A673 (cell line): ENCODE measurements at places on chromosomes 3 and 15. TPM values are rescaled to one million over a fixed set of nuclear protein-coding genes. Genes with fewer than 3 reads are reported as not detected.

Gene SV2B
- 3.5 and 3.9 TPM in 2 replicates for total RNA-seq

Gene FGF7
- total RNA-seq: not detected in 2 replicates

DNA sequence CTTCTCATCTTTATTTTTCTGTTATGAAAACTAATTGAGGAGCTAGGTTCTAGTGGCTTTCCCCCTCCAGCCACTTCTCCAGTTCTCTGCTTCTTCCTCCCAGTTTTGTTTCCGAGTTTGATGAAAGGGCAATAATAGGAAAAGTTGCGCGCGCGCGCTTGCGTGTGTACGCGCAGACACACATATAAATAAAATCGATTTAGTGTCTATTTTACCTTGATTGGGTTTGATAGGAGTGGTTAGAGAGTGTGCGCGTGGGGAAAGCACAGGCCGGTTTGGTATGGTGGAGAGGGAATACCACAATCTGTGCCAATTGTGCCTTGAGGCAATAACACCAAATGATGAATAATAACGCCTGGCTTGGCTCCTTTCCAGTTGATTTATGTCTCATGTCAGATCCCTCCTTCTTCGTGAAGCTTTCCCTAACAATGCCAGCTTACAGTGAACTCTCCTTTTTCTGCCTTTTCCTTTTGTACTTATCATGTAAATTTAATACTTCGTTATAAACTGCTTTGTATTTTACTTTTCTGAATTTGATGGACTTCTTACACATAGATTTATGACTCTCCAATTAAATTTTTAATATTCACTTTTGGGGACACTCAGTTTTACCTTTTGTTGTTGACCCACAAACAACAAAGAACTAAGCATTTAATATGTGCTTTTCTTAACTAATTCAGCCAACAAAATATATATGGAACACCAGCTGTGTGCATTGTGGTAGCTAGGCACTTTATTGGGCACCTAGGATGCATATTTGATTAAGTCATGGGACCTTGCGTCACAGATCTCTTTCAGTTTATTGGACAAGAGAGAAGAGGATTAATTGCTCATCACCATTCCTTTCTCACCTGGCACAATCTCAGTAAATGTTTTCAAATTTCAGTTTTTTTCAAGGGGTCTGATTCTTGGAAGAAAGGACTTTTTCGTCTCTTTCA, 1.7 kb downstream of the TIPARP start:
- H3K27me3 ChIP-seq: no peaks in the 10 kb centered on the region
- peak; percentile 89 for DNase-seq
- H3K27ac ChIP-seq: peak overlapping the region; percentile 97
- H3K4me3 ChIP-seq: peak overlapping the region; percentile 89
- peaks cover 40% of the 10 kb centered on the region for H3K36me3 ChIP-seq

- no peaks in the 10 kb centered on the region for H3K36me3 ChIP-seq
- H3K27me3 ChIP-seq: no peaks in the 10 kb centered on the region
- H3K4me3 ChIP-seq: no peak overlapping the region
These were observed 43.7 kb upstream of the ZBTB20 start for GRCh38 chr3:115190747-115191146.

GRCh38 chr3:34070831-34071585, 272.6 kb downstream of the PDCD6IP start:
- DNase-seq: no peak
- H3K4me3 ChIP-seq: no peak overlapping the region
- peaks cover 6% of the 10 kb centered on the region for H3K4me1 ChIP-seq
- H3K36me3 ChIP-seq: no peaks in the 10 kb centered on the region
- no peak overlapping the region for H3K27ac ChIP-seq

GRCh38 chr3:183698756-183699155, 1.2 kb downstream of the YEATS2 start:
- peak; percentile 24 for DNase-seq
- H3K27ac ChIP-seq: peak overlapping the region; percentile 93
- H3K27me3 ChIP-seq: no peaks in the 10 kb centered on the region
- peaks cover 3% of the 10 kb centered on the region for H3K36me3 ChIP-seq
- H3K4me3 ChIP-seq: peak overlapping the region; percentile 98

- no peak overlapping the region for H3K4me3 ChIP-seq
- no peaks in the 10 kb centered on the region for H3K27me3 ChIP-seq
These were observed 105.5 kb upstream of the PROK2 start for GRCh38 chr3:71890356-71890931.

DNA sequence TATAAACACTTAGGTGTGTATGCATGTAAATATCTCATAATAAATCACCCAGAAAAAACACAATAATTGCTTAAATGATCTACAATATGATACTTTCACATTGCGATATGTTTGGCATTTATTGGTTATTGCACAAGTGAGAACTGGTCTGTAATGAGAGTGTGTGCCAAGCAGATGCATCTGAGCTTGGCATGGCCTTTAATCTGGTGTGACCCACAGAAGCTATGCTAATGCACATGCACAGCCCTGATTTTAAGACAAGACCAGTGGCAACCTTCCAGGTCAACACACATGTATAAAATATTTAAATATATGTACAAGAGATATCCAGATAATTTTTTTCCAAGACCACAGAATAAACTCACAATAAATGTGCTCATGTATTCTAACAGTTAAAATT, 42.7 kb downstream of the C2CD4A start:
- no peaks in the 10 kb centered on the region for H3K36me3 ChIP-seq
- DNase-seq: no peak
- H3K4me1 ChIP-seq: peaks cover 8% of the 10 kb centered on the region
- no peak overlapping the region for H3K27ac ChIP-seq
- no peak overlapping the region for H3K4me3 ChIP-seq
